ENCODE measurements at places on chromosomes 5 and 9. TPM values are rescaled to one million over a fixed set of nuclear protein-coding genes. Genes with fewer than 3 reads are reported as not detected.

Gene IL3
- not detected for polyA plus RNA-seq

Gene ABO
- not detected for polyA plus RNA-seq

Gene SUSD3
- polyA plus RNA-seq: 0.37 TPM

DNA sequence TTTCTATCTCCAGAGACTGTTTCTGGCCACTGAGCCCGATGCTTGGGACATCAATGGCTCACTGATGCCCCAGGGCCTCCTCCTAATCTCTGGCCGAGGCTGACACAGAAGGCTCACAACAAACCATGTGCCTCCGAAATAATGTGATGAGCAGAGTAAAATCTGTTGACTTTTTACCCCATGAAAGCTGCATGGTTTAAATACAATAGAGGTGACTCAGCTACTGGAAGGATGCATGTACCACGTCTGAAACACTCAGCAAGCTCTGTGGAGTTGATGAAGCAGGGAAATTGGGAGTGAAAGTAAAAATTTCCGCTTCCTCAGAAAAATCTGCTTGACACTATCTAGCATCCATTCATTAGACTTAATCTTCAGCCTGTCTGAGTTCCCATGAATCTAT is 111.1 kb upstream of the EQTN start:
- DNase-seq: no peak
- peak overlapping the region; percentile 21 for H3K27ac ChIP-seq
- H3K4me1 ChIP-seq: peaks cover 29% of the 10 kb centered on the region
- H3K36me3 ChIP-seq: no peaks in the 10 kb centered on the region
- H3K4me3 ChIP-seq: no peak overlapping the region

DNA sequence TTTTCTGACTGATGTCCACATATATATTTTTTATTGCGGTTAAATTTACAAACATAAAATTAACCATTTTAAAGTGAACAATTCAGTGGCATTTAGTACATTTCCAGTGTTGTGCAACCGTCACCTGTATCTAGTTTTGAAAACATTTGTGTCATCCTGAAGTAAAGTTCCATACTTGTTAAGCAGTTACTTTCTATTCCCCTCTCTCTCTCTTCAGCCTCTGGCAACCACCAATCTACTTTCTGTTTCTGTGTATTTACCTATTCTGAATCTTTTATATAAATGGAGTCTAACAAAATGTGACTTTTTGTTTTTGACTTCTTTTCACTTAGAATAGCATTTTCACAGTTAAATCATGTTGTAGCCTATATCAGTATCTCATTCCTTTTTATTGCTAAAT is 480.1 kb upstream of the SMARCA2 start:
- no peaks in the 10 kb centered on the region for H3K4me1 ChIP-seq
- DNase-seq: no peak
- no peak overlapping the region for H3K27ac ChIP-seq
- no peak overlapping the region for H3K4me3 ChIP-seq
- no peaks in the 10 kb centered on the region for H3K27me3 ChIP-seq
- no peaks in the 10 kb centered on the region for H3K36me3 ChIP-seq

DNA sequence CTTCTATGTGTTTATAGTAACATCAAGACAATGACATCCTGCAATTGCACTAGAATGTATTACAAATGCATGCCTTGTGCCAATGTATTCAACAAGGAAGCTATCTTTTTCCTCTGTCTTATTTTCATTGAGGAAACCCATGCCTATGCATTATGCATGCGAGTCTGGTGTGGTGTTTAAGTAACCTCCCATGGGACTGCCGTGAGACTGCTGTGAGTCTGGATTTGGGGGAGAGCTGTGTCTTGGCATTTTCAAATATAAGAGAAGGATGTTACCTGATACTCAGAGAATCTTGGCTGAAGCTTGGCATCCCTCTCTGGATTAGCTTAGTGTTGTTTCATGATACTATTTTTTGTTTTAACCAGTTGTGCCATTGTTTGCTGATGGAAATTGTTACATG is 98.3 kb downstream of the F2RL2 start:
- peaks cover 16% of the 10 kb centered on the region for H3K4me1 ChIP-seq
- H3K27me3 ChIP-seq: no peaks in the 10 kb centered on the region
- no peaks in the 10 kb centered on the region for H3K36me3 ChIP-seq
- no peak for DNase-seq
- no peak overlapping the region for H3K4me3 ChIP-seq

GRCh38 chr5:128962211-128962610 is 3.1 kb upstream of the SLC27A6 start:
- H3K27me3 ChIP-seq: peaks cover 10% of the 10 kb centered on the region
- H3K36me3 ChIP-seq: no peaks in the 10 kb centered on the region
- H3K4me3 ChIP-seq: no peak overlapping the region
- H3K27ac ChIP-seq: no peak overlapping the region
- no peak for DNase-seq
- peaks cover 12% of the 10 kb centered on the region for H3K4me1 ChIP-seq

DNA sequence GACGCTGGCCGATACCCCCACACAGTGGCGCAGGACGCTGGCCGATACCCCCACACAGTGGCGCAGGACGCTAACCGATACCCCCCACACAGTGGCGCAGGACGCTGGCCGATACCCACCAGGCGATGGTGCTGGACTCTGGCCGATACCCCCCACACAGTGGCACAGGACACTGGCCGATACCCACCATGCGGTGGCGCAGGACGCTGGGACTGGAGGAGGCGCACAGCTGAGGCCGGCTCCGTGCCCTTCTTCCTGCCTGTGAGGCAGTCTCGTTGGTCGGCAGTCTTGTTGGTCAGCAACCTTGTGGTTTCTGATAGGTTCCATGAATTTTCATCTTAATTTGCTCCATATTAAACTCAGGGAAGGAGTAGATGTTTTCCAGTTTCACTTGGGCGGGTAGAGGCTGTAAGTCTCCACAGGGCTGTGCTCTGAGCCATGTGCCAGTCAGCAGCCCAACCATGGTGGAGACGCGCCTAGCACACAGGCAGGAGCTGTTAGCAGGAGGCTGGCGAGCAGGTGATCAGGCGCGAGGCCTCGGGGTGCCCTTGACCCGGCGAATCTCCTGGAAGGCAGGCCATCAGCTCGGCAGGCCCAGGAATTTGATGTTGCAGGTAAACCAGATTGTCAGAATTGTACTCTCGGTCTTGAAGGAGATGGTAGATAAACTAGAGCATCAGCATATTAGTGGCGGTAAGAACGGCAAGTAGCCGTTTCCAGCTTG is 75.6 kb downstream of the EHMT1 start:
- H3K36me3 ChIP-seq: no peaks in the 10 kb centered on the region
- no peaks in the 10 kb centered on the region for H3K27me3 ChIP-seq
- H3K27ac ChIP-seq: no peak overlapping the region
- no peak overlapping the region for H3K4me3 ChIP-seq
- DNase-seq: no peak

DNA sequence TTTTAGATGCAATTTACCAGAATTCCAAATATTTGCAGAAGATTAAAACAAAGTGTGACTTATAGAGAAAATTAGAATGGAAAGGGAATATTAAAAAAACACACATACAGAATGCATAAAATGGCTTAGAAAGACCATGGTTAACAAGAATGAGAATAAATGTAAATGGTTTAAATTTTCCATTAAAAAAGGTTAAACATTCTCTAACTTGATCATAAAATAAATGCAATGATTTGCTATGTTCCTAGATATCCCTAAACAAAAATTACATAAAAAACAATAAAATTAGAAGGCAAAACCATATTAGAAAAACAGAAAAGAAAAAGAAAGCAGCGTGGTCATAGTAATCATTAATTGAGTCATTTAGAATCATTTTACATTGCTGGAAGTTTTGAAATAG is 152.5 kb downstream of the TMEM38B start:
- H3K27me3 ChIP-seq: no peaks in the 10 kb centered on the region
- no peaks in the 10 kb centered on the region for H3K4me1 ChIP-seq
- H3K27ac ChIP-seq: no peak overlapping the region
- H3K36me3 ChIP-seq: no peaks in the 10 kb centered on the region
- DNase-seq: no peak

DNA sequence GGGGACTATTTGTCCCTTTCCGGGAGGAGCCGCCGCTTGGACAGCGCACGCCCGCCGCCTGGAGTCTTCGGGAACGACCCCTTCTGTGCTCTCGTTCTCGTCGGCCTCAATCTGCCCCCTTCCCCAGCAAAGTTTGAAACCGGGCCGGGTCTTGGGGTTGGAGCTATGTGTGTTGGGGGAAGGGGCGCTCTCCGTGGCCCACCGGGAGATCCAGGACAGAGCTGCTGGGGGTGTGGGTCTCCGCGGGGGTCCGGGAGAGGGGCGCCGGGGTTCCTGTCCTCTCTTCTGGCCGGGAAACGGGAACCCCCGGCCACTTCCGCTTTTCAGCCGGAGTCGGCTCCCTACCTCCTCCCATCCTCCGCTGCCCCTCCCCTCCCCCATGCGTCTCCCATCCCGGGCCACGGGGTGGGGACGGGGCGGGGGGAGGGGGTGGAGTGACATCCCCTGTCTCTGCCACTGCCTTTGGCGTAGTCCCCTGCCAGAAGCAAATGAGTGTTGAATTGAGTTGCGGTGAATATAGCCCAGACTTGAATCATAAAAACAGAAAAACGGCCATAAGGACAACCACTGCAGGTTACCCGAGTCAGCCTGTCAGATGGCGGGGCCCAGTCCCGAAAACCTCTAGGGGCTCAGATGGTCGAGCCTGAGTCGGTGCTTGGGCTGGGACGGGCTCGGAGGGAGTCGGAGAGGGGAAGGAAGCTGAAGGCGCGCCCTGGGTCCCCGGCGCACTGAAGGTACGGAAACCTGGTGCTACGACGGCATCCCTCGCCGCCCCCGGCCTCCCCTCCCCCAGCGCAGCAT is 1.1 kb downstream of the CPLX2 start:
- H3K4me1 ChIP-seq: no peaks in the 10 kb centered on the region
- peaks cover 40% of the 10 kb centered on the region for H3K27me3 ChIP-seq
- no peak overlapping the region for H3K4me3 ChIP-seq
- H3K36me3 ChIP-seq: no peaks in the 10 kb centered on the region

- H3K27ac ChIP-seq: no peak overlapping the region
- DNase-seq: no peak
- peaks cover 9% of the 10 kb centered on the region for H3K4me1 ChIP-seq
- no peaks in the 10 kb centered on the region for H3K36me3 ChIP-seq
These were observed 84.1 kb upstream of the SPATA31D4 start for GRCh38 chr9:81844131-81844567.

DNA sequence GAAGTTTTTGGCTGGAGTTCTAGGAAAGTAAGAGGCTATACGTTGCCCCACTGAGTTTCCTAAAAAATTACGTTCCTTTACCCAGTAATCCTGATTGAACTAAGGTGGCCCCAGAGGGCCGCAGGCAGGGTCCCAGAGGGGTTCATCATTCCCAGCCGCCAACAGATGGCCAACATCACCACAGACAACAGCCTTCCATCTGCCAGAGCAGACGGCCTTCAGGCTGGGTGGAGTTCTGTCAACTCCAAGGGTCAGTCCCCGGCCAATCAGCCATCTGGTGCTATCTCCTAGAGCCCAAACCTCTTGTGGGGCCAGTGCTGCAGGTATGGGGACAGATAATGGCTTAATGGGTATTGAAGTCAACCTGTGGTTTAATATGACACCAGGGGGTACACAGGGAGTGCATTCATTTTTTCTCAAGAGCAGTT is 30.4 kb downstream of the TBC1D2 start:
- no peak for DNase-seq
- peak overlapping the region; percentile 82 for H3K27ac ChIP-seq
- peaks cover 54% of the 10 kb centered on the region for H3K36me3 ChIP-seq

GRCh38 chr9:38675831-38676230 is 44.1 kb downstream of the FAM240B start:
- H3K27ac ChIP-seq: no peak overlapping the region
- no peaks in the 10 kb centered on the region for H3K27me3 ChIP-seq
- peaks cover under 1% of the 10 kb centered on the region for H3K4me1 ChIP-seq

DNA sequence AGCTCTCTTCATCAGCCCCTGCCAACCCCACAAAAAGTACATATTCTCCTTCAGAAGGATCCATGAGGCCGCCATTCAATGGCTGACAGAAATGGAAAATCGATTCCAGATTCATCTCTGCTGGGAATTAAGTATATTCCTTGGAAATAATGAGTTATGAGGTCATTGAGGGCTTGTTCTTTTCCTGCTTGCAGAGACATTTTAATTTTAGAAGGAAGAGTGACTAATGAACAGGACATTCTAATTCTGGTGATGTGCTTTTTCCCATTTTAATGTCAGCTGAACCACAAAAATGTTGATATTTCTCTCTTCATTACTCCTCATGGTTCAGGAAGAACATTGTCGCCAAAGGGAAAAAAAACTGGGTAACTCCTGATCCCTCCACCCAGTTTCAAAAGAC is 314.0 kb downstream of the PIK3R1 start:
- peaks cover 16% of the 10 kb centered on the region for H3K27me3 ChIP-seq
- H3K27ac ChIP-seq: no peak overlapping the region
- no peaks in the 10 kb centered on the region for H3K4me1 ChIP-seq
- no peak for DNase-seq
- H3K36me3 ChIP-seq: no peaks in the 10 kb centered on the region

DNA sequence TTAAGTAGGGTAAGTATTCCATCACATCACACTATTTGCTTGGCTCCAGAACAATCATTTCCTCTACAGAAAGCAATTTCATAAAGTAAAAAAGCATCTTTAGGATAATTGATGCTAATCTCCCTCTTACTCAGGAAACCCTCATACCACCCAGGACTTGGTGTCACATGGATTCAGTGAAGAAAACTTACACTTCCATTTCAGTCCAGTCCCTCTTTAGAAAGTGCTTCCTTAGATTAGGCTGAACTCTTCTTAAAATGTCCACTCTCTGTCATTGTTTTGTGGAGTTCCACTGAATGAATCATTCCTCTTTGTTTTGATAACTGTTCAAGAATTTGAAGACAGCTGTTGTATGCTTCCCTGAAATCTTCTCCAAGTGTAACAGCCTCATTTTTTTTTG is 144.0 kb upstream of the ZNF462 start:
- peaks cover 19% of the 10 kb centered on the region for H3K4me1 ChIP-seq
- H3K36me3 ChIP-seq: no peaks in the 10 kb centered on the region
- H3K27me3 ChIP-seq: no peaks in the 10 kb centered on the region
- H3K27ac ChIP-seq: no peak overlapping the region

GRCh38 chr5:58156973-58157701 is 302.7 kb downstream of the PLK2 start:
- H3K4me1 ChIP-seq: peaks cover 8% of the 10 kb centered on the region
- no peak overlapping the region for H3K27ac ChIP-seq
- no peaks in the 10 kb centered on the region for H3K36me3 ChIP-seq

- no peak for DNase-seq
- no peak overlapping the region for H3K4me3 ChIP-seq
- H3K27ac ChIP-seq: no peak overlapping the region
- H3K4me1 ChIP-seq: no peaks in the 10 kb centered on the region
These were observed 24.6 kb downstream of the APC start for GRCh38 chr5:112762113-112762810.

GRCh38 chr5:61402970-61403900 is 71.2 kb downstream of the ZSWIM6 start:
- peaks cover 9% of the 10 kb centered on the region for H3K4me1 ChIP-seq
- H3K4me3 ChIP-seq: no peak overlapping the region
- H3K36me3 ChIP-seq: no peaks in the 10 kb centered on the region
- H3K27me3 ChIP-seq: no peaks in the 10 kb centered on the region

DNA sequence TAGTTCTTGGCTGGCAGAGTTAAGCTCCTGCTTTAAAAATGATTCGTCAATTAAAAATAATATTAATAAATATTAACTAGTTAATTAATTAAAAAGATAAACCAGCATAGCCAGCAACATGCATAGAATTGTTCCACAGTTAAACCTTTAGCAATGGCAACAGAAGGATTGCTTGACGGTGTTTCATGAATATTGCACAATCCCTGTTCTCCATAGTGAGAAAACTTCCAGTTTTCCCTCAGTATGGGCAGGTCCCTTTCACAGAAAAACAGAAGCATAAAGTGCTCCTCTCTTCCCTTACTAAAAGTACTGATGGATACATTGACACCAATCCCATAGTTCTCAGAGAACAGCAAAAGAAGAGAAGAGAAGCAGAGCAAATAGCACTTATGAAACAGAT is 71.4 kb upstream of the CAST start:
- no peak overlapping the region for H3K4me3 ChIP-seq
- no peaks in the 10 kb centered on the region for H3K36me3 ChIP-seq
- H3K4me1 ChIP-seq: no peaks in the 10 kb centered on the region
- H3K27ac ChIP-seq: no peak overlapping the region

Measured in keratinocyte (primary cell).